ENCODE measurements at places on chromosomes 2 and 18.

- DNase-seq = no peak
Observed at GRCh38 chr2:150783015-150783414, 295.5 kb upstream of the RND3 start.

- no peak for DNase-seq
Observed at GRCh38 chr18:10950080-10950875, 199.1 kb downstream of the PIEZO2 start.

GRCh38 chr2:239225871-239226561 lies 174.8 kb downstream of the HDAC4 start:
- no peak for DNase-seq

DNA sequence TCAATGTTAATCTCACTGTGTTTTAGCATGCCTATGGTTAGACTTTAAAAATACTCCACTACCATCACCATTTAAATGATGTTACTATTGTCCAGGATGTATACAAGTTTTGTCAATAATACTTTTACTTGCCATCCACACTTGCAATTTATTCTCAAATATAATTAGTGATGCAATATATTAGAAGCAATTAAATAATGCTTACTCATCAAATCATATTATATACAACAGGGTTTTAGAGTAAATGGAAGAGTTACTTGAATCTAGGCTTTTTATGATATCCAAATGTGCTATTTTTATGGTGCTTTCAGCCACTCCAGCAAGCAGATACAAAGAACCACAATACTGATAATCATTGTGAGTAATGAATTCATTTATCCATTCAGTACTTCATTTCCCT lies 461.1 kb downstream of the TMEM182 start:
- DNase-seq = no peak

DNA sequence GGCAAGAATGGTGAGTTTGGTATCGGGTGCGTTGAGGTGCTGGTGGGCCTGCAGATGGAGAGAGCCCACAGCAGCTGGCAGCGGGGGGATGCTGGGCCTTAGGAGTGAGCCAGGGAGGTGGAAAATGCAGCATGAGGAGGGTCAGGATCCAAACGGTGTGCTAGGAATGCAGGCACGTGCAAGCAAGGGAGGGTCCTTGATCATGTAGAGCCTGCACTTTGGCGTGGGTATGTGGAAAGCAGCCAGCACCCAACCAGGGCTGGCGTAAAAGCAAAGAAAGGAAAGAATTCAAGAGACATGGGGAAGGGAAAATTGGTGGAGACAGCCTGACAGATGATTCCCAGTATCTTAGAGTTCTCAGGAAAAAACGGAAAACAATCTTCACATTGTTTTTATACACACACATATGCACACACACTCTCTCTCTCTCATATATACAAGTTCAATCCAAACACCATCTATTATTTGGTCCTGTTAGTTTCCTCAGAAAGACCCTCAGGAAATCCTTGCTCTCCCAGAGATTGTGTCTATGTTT lies 46.3 kb downstream of the LTBP1 start:
- no peak for DNase-seq
